ENCODE measurements at places on chromosomes 3 and 15.

GRCh38 chr15:81163961-81164800, 30.1 kb downstream of the CFAP161 start:
- DNase-seq, result peak; percentile 23

DNA sequence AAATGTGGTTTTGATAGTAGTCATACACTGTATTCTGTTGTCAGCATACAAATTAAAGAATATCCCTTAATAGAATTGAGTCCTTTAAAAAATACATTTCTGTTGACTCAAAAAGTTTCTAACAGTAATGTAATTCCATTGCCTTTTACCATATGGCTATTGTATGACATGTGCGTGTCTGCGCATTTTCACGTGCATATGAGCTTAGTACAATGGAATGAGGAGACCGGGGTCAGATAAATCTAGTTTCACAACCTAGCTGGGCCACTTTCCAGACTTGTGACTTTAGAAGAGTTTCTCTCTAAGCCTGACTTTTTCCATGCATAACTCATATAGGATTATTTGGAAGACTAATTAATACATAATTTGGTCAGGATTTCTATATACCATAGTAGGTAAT, 38.7 kb downstream of the ZBTB38 start:
- DNase-seq, result no peak

GRCh38 chr15:99909592-99910295, 176.5 kb upstream of the LYSMD4 start:
- peak; percentile 18 for DNase-seq

DNA sequence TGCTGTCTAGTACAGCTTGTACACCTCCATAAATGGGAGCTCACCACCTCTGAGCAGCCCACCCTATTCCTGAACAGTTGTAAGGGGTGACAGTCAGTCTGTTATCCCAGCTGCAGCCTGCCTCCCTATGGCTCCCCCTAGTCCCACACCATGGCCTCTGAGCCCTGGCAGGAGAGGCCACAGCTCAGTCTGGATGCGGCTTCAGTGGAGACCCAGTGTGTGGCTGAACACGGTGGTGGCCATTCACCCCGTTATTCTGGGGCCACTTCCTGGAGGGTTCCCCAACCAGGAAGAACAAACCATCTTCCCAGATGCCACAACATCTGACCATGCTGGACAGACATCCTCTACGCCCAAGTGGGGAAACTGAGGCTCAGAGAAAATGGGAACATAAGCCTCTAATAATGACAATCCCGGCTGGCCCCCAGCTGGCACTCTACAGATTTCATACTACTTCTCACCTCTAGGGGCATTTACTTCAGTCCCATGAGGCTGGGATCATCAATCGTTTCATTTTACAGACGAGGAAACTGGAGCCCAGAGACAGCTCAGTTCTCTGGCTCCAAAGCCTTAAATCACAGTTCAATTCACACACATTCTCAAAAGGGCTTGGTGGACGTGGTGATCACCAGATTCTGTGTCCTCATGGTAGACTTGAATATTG, 9.2 kb upstream of the GRIP2 start:
- DNase-seq, result no peak

DNA sequence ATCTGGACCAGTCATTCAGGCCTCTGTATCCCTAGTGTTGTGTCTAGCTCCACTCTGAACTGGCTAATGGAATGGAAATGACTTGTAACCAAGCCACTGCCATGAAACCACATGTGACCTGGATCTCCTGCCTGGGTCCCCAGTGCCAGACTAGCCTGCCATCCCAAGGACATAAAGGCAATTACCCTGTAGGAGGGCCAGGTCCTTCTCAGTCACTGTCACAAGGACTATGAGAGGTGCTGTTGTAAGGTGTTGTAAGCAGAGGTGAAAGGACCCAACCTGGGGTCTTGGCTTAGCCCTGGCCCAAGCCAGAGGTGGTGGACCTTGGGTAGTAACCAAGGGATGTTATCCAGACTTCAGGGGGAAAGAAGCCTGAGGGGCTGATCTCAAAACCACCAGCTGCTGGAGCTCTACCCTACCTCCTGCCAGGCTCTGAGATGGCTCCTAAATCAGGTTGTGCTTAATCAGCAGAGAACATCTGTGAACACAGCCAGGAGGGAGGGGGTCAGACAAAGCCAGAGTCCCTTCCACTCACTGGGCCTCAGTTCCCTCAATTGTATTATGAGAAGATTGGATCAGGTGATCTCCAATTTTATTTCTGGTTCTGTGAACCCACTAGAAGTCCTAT, 15.7 kb upstream of the KLHL24 start:
- DNase-seq, result no peak
